H9 (cell line): ENCODE measurements at places on chromosomes 11 and 22. TPM values are rescaled to one million over a fixed set of nuclear protein-coding genes. Genes with fewer than 3 reads are reported as not detected.

GRCh38 chr11:128720522-128720985 lies 26.7 kb downstream of the FLI1 start:
- peaks cover 23% of the 10 kb centered on the region for H3K4me1 ChIP-seq
- DNase-seq: peak; percentile 46

DNA sequence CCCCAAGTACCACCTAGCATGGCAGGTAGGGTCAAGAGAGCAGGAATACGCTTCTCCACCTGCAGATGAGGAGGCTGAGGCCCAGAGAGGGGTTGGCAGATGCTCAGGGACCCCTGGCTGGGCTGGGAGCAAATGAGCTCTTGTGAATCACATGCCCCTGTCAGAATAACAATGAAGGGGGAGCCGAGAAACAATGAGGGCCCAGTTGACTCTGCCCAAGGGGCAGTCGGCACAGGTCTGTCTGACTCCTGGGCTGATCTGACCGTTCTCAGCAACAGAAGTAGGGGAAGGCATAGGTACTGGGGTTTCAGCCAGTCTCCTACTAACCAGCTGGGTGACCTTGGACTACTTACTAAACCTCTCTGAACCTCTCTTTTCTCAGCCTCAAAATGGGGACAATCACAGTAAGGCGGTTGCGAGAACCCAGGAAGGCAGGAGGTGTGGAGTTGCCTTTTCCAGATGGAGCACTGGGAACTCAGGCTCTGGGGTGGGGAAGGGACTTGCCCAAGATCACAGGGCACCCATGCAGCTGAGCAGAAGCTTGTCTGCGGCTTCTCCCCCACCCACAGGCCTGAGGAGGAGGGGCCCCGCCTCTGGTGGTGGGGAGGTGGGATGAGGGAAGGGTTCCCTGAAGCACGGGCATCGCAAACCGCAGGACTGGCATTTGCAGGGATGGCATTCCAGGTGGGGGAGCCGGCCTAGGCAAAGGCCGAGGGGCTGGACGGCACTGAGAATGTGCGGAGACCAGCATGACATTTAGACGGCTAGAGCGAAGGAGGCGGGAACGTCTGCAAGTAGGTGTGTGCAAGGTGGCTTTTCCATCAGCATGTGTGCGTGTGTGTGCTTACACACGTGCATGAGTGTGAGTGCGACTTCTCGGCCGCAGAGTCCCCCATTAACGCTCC lies 163.0 kb downstream of the MN1 start:
- no peak for DNase-seq
- H3K27me3 ChIP-seq: no peaks in the 10 kb centered on the region
- H3K36me3 ChIP-seq: no peaks in the 10 kb centered on the region
- peaks cover 5% of the 10 kb centered on the region; the same call in 1 of the 2 replicates for H3K4me1 ChIP-seq
- no peak overlapping the region for H3K27ac ChIP-seq

- H3K4me3 ChIP-seq: no peak overlapping the region
- no peaks in the 10 kb centered on the region for H3K36me3 ChIP-seq
- H3K27ac ChIP-seq: no peak overlapping the region
- no peaks in the 10 kb centered on the region for H3K4me1 ChIP-seq
- DNase-seq: no peak
- H3K27me3 ChIP-seq: no peaks in the 10 kb centered on the region
Observed at GRCh38 chr11:75502138-75502537, 23.6 kb downstream of the GDPD5 start.

DNA sequence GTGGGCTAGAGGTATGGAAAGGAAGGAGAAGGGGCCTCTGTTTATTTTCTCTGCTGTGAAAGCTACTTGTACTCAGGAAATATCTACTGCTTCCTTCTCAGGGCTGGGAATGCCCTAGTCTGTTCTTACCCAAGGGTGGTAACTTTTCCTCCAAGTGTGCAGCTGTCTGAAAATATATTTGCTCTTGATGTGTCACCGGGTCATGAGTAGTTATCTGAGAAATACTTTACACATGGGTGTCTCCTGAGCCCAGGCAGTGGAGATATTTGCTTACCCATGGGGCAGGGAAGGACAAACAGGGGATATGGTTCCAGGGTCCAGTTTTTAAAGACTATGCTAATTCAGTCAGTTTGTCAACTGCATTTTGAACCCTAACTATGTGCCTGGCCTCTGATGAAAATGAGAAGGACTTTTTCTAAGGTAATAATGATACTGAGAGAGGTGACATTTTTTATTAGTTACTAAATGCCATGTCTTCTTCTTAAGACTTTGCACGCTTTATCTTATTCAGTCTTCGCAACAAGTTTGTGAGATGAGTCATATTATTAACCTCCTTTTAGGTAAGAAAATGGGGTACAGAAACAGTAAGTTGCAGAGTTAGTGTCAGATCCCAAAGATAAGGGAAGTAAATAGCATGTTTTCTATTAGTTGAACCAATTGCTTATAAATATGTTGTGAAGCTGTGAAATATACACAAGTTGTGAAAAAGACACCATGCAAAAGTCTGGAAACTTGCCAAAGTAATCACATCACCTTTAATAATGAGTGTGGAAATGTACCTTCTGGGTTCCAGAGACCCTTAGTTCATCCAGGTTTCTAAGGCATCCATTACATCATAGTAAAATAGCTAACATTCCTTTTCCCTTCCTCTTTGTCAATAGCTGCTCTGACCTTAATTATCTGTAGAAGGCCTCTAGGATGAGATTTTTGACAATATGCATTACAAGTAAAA lies 22.9 kb downstream of the SYTL2 start:
- H3K4me1 ChIP-seq: no peaks in the 10 kb centered on the region
- no peak overlapping the region for H3K4me3 ChIP-seq
- DNase-seq: no peak
- H3K27me3 ChIP-seq: no peaks in the 10 kb centered on the region

MS4A18 gene
- total RNA-seq: not detected in 2 replicates

GRCh38 chr22:40256516-40256915 lies 78.8 kb downstream of the TNRC6B start:
- no peak for DNase-seq
- H3K4me3 ChIP-seq: no peak overlapping the region
- no peaks in the 10 kb centered on the region for H3K4me1 ChIP-seq
- H3K27ac ChIP-seq: no peak overlapping the region
- no peaks in the 10 kb centered on the region for H3K27me3 ChIP-seq
- peaks cover 7% of the 10 kb centered on the region; the same call in 2 of the 3 replicates for H3K36me3 ChIP-seq

GRCh38 chr11:5726351-5726750 lies 9.9 kb upstream of the OR56B1 start:
- no peaks in the 10 kb centered on the region for H3K36me3 ChIP-seq
- DNase-seq: no peak
- no peak overlapping the region for H3K27ac ChIP-seq
- H3K4me1 ChIP-seq: no peaks in the 10 kb centered on the region
- no peak overlapping the region for H3K4me3 ChIP-seq
